ENCODE measurements at places on chromosomes 5 and 9.

DNA sequence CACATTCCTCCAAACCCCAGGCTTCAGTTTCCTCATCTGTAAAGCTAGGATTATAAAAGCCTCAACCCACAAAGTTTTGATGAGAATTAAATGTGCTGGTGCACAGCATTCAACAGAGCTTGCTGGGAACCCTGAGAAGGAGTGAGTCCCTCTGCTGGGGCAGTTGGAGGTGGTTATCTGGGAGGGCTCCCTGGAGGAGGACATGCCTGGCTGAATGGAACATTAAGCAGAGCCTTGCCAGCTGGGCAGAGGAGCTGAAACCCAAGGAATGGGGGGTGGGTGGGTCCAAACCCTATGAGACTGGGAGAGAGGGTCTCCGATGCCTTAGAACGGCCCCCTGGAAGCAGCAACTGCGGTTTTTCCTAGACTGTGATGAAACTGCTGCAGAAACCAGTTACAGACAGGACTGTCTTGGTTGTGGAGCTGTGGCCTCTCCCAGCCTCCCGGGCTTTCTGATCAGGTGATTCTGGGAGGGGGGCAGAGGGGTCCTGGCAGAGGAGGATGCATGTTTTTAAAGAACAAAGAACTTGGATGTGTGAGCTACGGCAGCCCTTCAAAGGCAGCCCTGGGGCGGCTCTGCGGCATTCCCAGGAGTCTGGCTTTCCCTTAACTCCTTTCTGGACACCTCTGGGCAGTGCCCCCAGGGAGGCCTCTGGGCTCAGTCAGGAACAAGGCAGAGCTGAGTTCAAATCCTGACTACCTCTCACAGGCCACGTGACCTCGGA, 20.8 kb downstream of the FIBCD1 start:
- DNase-seq, result no peak

GRCh38 chr5:113390224-113390623, 44.6 kb downstream of the TSSK1B start:
- no peak for DNase-seq

DNA sequence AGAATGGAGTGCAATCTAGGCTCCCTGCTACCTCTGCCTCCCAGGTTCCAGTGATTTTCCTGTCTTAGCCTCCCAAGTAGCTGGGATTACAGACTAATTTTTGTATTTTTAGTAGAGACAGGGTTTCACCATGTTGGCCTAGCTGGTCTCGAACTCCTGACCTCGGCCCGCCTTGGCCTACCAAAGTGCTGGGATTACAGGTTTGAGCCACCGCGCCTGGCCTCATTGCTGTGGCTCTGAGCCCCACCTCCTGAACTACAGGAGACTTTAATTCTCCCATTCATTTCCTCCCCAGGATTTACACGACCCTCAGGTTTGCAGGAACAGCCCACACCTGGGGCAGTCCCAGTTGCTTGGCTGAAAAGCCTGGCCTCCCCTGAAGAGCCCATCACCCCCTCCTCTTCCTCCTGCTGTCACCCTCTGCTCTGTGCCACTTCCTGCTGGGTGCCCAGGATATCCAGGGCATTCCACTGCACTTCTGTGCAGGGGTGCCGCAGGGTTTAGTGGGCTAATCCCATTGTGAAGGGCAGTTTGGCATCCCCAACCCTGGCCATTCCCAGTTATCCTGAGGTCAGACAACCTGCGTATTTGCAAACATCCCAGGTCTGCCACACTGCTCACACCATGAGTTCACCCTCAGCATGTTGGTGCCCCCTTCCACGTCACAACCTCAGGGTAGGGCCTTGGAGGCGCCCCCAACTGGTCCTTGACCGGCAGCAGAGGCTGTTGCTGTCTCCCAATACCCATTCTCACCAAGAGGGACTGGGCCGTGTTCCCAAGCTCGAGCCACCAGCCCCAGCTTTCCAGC, 265.0 kb upstream of the IRX4 start:
- no peak for DNase-seq

DNA sequence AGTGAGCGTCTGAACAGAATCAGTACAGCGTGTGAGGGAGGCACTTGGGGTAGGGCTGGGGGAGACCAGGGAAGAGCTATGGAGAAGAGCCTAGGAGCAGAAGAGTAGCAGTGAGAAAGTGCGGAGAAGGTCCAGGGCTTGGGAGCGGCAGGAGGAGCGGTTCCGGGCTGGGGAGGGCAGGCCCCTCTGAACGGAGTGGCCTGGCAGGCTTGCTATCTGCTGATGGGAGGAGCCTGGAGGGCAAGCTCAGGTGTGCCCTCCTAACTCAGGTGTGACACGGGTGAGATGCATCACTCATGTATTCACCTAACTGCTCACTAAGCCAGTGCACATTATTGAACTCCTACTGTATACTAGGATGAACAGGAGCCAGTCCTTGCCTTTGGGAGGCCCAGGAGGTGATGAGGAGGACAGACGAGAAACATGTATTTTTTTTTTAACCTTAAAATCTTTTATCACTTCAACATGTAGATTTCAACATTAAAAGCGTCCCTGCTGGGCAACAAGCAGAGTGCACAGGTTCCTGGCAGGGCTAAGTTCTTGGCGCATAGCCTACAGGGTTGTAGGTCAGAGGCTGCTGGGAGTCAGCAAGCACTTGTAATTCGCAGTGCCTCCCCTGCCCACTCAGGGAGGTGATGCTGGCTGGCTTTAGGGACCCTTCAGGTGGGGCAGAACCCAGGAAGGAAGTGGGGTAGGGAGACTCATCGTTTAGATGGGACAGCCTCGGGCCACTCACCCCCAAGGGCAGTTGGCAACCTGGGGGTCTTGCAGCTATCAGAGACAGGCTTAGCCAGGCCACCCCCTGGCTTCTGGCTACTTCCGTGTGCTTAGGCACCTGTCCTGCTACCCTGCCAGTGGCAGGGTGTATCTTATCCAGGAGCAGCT, 55.5 kb downstream of the TMOD1 start:
- DNase-seq, result no peak

DNA sequence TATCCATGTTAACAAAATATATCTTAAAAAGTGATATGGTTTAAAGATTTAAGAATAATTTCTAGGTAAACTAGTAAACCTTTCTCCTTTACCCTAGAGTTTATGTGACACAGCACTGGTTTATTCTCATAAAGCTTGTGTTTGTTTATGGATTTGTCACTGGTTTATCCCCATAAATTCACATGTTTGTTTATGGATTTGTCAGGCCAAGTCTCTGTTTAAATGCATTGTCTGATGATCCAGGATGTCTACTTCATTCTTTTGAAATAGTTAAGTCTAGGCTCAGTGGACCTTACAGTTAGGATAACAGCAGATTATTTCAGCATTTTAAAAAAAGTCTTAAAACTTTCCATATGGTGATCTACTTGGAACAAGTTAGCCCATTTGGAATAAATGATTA, 334.0 kb downstream of the ARRDC3 start:
- no peak for DNase-seq

GRCh38 chr5:43110606-43111170, 10.0 kb upstream of the ZNF131 start:
- DNase-seq, result peak; percentile 8

DNA sequence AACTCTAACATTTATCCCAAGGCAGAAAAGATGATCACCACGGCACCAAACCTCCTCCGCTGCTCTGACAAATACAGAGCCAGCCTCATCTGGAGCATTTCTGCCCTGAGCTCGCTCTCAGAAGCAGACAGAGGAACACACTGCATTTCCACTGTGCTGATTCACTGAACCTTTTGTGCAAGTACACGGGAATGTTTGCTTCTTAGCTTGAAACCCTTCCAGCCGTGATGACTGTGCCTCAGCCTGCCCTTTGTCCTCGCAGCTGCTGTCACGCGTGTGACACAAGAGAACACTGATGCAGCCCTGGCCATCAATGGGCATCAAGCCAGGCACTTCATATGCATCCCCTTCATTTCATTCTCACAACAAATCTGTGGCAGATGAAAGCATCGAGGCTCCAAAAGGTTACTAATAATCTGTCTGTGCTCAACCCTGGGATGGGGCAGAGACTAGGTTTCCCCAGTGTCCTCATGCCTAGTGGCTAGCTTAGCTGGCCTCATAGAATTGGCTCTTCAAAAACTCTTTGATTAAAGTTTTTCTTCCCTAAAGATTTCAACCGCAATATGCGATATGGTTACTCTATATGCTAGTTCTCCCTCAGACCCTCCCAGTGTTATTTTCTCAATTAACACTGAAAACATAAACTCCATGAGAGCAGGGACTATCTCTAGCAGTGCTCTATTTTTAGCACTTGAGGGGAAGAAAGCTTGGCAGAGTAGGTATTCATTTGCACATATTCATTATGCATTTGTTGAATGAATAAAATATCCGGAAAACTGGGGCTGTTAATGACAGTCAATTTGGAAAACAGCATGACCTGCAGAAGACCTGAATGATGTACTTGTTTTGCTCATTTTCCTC, 7.3 kb downstream of the CDC14B start:
- no peak for DNase-seq

GRCh38 chr5:318931-319601, 2.4 kb upstream of the AHRR start:
- DNase-seq, result no peak

- DNase-seq, result no peak
These were observed 66.0 kb downstream of the HMCN2 start for GRCh38 chr9:130331573-130331972.

- no peak for DNase-seq
These were observed 80.4 kb downstream of the GRAMD2B start for GRCh38 chr5:126503602-126504104.

DNA sequence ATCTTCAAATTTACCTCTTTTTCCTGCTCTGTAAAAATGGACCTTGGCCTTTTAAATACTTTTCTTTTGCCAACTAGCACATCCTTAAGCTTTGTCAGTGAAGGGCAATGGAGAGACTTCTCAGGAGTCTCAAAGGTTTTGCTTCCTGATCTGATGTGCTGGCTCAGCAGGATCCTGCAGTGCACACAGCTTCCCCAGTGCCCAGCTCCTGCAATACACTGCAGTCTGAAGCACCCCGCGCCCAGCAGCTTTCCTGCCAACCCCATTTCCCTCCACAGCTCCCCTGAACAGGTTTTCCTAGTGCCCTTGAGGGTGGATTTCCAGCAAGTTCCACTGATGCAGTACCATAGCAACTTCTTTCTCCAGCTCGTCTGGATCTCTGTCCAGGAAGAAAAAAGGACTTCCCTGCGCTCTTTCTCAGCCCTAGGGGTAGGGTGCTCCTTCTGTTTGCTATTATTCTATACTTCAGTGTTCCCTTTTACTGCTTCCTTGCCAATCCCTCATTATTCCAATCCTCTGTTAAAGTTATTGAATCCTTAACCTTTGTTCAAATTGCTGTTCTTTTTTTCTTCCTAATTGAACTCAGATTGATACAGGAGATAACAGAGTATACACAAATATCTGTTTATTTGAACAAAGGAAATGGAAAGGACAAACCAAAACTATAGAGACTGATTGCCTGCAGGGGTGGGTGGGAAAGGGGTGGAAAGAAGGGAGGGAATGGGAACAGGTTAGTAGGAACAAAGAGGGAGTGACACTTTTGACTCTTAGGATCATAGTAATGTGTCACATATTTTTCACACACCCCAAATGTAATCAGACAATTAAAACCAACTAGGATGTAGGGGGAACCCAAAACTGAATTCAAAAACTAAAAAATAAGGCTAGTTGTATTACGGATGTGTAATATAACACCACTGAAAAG, 8.5 kb downstream of the SNAPC3 start:
- DNase-seq, result no peak

GRCh38 chr5:149851211-149851610, 93.4 kb downstream of the PDE6A start:
- no peak for DNase-seq

- no peak for DNase-seq
These were observed 21.8 kb upstream of the SARDH start for GRCh38 chr9:133759946-133760345.

GRCh38 chr5:149210225-149210624, 61.4 kb upstream of the AFAP1L1 start:
- DNase-seq, result no peak

DNA sequence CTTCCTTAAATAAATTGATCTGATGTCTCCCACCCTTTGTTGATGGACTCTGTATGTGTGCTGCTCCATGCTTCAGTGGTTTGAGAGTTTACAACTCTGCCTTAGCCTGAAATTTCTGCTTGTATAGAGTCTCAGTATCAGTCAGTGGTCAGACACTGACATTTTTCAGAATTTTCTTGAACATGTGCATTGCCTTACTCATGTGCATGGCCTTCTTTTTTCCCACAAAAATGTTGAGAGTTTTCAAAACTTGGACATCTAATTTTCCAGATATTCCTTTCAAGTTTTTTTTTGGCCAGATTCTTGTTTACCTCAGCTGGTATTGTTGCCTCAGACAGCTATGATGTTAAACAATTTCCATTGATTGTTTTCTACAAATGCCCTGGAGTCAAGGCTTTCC, 427.1 kb upstream of the CHD1 start:
- DNase-seq, result no peak

DNA sequence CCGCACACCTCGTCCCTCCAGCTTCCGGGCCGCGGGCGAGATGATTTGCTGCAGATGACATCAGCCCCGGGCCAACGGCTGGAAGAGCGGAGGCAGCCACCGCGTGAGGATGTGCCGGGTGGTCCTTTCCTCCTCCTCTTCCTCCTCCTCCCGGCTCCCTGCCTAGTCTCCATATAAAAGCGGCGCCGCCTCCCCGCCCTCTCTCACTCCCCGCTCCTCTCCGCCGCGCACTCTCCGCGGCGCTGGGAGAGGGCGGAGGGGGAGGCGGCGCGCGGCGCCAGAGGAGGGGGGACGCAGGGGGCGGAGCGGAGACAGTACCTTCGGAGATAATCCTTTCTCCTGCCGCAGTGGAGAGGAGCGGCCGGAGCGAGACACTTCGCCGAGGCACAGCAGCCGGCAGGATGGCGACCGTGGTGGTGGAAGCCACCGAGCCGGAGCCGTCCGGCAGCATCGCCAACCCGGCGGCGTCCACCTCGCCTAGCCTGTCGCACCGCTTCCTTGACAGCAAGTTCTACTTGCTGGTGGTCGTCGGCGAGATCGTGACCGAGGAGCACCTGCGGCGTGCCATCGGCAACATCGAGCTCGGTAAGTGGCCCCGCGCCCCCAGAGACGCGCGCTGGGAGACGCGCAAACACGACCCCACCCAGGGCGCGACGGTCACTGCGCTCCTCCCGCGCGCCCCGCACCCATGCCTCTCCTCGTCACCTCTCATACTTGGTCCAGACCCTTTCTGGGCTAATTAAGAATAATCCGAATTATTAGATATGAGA, at the start of gene MAP1B:
Gene MAP1B, plus strand, starts transcription at position 345 of the 770 bp plus-strand sequence. Its CDS starts 57 bp downstream, at position 402.
- DNase-seq, result peak; percentile 84

DNA sequence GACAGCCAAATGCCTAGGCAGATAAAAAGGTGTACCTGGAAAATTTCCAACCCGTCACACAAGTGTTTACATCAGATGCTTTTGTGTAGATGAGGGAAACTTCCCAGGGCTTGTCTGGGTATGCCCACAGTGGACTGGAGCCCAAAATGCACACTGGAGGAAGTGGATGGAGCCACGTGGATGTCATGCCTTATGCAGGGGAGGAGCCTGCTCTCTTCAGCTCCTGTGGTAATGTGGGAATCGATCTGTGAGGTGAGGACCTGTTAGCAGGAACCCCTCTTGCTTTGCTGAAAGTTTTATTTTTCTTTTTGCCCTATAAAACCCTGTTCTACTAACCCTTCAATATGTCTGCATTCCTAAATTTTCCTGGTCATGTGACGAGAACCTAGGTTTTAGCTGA, 439.2 kb upstream of the CDH9 start:
- no peak for DNase-seq

- DNase-seq, result no peak
These were observed 143.0 kb downstream of the GPBP1 start for GRCh38 chr5:57316798-57317327.
